ENCODE measurements at places on chromosomes 16 and 17.
A peak's percentile ranks its signal among the peaks of the same experiment; 100 is the strongest.

DNA sequence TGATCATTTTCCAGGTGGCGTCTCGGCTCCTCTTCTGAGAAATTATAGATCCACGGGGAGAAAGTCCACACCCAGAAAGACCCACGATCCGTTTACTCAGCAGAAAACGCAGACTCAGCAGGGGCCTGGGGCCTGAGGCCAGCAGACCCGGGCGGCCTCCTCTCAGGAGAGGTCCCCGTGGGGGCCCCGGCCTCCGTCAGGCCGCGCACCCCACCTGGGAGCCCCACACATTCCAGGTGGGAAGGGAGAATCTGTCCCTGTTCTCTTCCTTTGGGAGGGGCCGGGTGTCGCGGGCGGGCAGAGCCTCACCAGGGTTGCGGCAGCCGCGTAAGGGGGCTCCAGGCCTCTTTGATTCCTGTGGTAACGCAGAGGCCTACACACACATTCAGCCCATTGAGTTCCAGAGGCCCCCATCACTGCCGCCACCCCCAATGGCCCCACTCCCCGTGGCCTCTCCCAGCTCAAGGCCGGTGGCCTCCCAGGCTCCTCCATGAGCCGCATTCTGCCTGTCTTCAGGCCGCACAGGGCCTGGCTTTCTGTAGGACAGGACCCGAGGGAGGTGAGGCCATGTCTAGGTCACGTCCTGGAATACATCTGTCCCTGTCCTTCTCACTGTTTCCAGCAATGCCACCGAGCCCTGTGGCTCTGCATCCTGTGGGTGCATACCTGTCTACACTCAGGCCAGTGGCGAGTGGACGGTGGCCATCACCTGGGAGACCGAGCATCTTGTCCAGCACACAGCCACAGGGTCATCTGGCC, 1.6 kb upstream of the IGFALS start:
- DNase-seq: no peak

- DNase-seq: no peak
Observed at GRCh38 chr17:21007646-21008045, 35.2 kb downstream of the USP22 start.

DNA sequence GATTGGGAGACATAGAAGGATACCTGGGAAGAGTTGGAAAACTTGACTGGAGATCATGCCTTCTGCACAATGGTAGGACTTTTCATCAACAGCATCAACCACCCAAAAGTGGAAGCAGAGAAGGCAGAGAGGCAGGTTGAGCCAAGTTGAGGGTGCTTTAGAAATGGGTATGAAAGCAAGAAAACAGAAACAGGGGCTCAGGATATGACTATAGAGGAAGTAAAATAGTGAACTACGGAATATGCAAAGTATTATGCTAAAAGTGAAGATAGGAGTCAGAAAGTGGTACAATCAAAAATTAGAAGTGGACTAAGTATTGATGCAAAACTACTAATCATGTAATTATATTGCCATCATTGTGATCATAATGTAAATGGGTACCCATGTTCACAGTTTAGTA, 16.1 kb upstream of the ARHGAP44 start:
- no peak for DNase-seq

GRCh38 chr17:6786618-6787017, 10.6 kb downstream of the FBXO39 start:
- peak; percentile 78 for DNase-seq

GRCh38 chr16:67917140-67917851, 14.4 kb downstream of the CTRL start:
- no peak for DNase-seq

- DNase-seq: no peak
Observed at GRCh38 chr17:72123530-72124437, 3.0 kb downstream of the SOX9 start.
